ENCODE measurements at places on chromosomes 1 and 21. TPM values are rescaled to one million over a fixed set of nuclear protein-coding genes. Genes with fewer than 3 reads are reported as not detected.

DNA sequence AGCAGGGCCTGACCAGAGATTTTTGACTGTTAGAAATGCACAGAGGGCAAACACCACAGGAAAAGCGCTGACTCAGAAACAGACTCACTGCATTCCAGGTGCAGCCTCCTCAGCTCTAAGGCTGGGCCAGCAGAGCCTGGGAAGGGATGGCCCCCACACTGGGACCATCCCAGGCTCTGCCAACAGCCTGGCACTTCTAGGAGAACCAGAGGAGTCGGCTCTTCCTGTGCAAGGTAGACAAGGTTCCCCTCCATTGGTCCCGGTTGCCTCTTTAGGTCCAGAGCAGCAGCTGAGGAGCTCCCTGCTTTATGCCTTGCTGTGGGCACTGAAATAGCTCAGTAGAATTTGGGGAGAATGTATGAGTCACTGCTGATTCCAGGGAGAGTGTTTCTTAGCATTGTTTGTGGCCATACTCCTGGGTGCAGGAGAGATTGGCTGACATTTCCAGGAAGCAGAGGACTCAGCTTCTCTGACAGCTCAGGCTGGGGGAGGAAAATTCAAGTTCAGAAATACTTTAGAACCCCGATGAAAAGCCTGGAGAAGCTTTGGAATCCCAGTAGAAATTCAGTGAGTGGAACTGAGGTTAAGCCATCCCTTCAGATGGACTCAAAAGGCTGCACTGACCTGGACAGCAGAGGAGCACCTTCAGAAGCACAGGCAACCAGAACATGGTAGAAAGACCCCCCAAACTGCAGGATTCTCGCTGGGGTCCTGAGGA, 19.7 kb downstream of the PRAMEF1 start:
- no peak for DNase-seq

GRCh38 chr1:108017698-108018097, 52.7 kb upstream of the VAV3 start:
- DNase-seq, result no peak

DNA sequence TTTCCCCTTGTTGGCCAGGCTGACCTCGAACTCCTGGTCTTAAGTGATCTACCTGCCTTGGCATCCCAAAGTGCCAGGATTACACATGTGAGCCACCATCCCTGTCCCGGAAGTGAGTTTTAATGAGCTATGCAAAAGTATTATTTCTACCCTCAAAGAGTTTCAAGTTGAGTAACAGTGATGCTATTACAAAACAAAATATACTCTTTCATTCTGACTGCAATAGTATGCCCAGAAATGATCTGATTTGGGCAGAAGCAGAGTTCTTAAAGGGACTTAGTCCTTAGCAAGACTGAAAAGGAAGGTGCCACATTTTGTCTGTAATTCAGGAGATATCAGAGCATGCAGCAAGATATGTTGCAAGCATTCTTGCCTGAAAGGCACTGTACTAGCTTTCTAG, 375.4 kb downstream of the NUF2 start:
- no peak for DNase-seq

- no peak for DNase-seq
These were observed 51.9 kb upstream of the C8B start for GRCh38 chr1:57017717-57018116.

GRCh38 chr1:22105611-22106207, 37.2 kb downstream of the WNT4 start:
- no peak for DNase-seq

DNA sequence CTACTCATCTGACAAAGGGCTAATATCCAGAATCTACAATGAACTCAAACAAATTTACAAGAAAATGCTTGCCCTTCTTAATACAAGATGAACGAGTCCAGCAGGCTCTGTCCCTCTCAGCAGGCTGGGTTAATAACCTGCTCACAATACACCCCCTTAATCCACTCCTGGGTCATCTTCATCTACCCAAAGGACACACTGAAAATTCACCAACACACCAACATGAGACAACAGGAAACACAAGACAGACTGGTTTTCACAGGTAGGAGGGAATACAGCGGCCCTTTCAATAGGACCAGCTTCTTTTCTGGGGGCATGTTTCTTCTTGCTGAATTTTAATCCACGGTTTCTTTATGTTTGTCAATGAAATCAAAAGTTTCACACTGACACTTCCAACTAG, 44.6 kb downstream of the SUSD4 start:
- no peak for DNase-seq

DNA sequence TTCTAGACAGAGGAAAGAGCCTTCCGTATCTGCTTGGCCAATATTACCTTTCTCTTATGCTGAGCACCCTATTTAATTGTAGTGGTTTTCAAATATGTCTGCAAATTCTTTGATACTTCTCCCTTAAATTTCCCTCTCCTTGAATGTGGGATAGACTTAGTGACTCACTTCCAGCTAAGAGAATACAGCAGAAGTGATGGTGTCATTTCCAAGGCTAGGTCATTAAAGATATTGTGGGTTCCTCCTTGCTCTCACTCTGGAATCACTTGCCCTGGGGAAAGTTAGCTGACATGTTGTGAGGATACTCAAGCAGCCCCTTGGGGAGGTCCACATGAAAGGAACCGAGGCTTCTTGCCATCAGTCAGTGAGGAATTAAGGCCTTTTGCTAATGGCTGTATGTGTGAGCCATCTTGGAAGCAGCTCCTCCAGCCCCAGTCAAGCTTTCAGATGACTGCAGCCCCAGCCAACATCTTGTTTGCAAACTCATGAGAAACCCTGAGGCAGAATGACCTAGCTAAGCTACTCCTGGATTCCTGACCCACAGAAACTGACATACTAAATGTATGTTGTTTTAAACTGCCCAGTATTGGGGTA, 8.1 kb upstream of the CITED4 start:
- DNase-seq, result no peak

The HCRTR1 gene
- not detected for total RNA-seq

The DNASE2B gene
- total RNA-seq, result not detected

DNA sequence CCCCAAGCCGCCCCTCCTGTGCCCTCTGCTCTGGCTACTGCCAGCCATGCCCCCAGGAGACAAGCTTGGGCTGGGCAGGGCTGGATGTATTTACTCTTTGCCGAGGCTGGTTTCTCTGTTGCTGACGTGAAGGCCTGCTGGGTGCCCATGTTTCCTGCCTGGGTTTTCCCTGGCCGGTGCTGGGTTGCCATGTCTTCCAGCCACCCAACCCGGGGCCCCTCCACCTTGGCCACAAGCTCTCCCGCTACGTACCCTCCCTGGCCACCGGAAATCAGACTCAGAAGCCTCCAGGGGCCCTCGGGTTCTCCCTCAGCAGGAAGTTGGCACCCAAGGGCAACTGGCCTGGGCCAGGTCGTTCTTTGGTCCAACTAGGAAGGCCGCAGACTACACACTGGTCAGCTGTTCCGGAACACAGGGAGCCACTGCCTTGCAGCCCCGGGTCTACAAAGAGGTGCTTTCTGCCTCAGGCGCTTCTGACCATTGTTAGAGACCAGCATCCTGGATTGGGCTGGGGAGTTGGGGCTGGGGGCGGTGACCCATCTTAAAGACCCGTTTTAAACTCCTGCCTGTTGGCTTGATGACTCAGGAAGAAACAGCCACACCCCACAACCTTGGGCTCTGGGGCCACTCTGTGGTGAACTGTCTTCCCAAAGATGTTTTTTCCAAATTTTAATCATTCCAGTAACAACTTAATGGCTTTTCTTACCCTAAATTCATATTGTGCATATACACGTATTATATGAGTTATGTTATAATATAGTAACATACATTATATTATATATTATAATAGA, 71.2 kb upstream of the RUNX3 start:
- DNase-seq, result no peak

The TEDDM1 gene
- total RNA-seq, result not detected

DNA sequence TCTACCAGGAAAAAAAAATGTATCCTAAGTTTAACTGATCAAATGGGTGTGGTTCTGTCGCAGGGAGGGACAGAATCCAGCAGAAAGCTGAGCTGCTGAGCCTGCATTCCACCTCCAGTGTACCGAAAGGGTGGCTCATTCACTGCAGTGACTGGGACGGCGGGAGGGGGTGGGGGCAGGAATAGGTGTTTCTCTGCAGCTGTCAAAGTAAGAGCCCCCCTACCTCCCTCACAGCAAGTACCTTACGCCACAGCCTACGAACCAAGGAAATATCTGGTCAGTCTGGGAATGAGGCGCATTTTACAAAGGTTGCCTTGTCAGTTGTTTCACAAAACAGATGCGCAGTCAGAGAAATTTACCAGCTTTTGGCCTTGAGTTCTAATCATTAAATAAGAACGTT, 1.7 kb downstream of the S100B start:
- DNase-seq, result no peak

DNA sequence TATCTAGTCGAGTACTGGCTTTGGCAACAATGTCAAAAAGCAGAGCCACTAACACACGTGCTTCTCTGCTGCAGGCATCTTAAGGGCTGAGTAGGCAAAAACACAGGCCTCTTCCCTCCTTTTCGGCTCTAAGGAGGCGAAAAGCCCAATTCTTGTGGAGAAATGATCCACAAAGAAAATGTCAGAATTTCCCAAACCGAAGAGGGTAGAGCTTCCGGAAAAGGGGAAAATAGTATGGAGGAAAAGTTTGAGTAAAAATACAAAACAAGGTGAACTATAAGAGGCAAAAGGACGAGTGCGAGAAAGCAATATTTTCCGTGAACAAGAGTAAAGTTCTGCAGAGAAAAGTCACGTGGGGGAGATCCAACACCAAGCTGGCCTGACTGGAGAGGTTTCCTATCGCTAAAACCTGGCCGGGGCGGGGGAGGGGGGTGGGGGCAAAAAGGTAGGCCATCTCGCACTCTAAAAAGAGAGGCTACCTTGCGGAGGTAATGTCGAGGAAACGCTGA, 551 bp downstream of the ZRANB2 start:
- DNase-seq, result no peak

- peak; percentile 4 for DNase-seq
These were observed 179.5 kb upstream of the VAMP3 start for GRCh38 chr1:7591565-7591964.
